IMR-90 (cell line): ENCODE measurements at places on chromosomes 11 and 22. TPM values are rescaled to one million over a fixed set of nuclear protein-coding genes. Genes with fewer than 3 reads are reported as not detected.

The PIH1D2 gene
- 1.1 and 2.2 TPM in 2 replicates for total RNA-seq

The CCND1 gene
- total RNA-seq, result 717 and 748 TPM in 2 replicates

The SEC14L2 gene
- total RNA-seq, result 37.8 and 54.8 TPM in 2 replicates

DNA sequence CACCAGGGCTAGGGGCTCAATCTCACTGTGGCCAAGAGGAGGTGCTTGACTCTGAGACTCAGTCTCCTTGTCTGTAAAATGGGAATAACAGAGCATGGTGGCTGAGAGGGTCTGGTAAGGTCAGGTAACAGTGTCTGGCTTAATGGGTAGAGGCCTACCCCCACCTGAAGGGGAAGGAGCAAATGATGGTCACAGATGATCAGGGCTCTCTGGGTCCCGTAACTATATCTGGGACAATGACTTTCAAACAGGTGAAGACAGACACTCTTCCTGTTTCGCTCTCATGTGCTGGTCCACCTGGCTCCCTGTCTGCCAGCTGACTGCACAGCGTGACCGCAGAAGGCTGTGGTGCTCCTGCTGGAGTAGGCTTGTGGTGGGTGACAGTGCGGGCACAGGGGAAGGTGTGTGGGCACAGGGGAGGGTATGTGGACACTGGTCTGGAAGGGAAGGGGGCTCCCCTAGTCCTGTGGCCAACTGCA is 4.0 kb downstream of the A4GALT start:
- peaks cover 4% of the 10 kb centered on the region for H3K36me3 ChIP-seq
- no peak overlapping the region for H3K27ac ChIP-seq
- peaks cover 13% of the 10 kb centered on the region for H3K4me1 ChIP-seq
- H3K27me3 ChIP-seq, result no peaks in the 10 kb centered on the region

DNA sequence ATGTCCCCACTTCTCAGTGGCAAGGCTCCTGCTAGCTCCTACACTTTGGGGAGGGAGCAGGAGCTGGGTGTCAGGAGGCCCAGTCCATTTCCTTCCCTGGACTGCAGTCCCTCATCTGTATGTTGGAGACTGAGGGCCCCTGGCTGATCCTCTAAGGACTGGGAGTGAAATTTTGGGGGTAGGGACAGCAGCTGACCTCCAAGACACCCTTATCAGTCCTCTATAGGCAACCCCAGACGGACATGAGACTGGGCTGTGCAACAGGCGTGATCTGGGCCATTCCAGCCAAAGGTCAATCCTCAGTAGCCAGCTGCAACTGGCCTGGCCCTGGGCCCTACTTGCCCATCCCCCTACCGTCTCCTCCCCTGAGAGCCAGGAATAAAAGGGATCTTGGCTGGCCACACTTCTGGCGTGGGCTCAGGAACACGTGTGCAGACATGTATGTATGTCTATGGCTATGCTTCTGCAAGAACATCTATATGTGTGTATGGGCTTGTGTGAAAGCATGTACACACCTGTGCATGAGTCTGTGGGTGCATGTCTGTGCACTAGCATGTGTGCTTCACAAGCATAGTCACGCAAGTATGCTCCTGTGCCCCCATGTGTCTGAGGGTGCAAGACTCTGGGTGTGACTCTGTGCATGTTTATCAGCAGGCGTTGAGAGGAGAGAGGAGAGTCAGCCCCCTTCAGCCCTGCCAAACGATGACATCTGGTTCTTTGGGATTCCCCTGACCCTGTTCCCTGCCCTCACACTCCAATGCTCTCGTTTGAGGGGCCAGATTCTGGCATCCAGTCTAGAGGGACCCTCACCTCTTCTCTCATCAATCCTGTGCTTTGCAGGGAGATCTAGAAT is 24.6 kb upstream of the DGAT2 start:
- DNase-seq, result no peak
- no peak overlapping the region for H3K4me3 ChIP-seq
- peaks cover 61% of the 10 kb centered on the region for H3K27me3 ChIP-seq

DNA sequence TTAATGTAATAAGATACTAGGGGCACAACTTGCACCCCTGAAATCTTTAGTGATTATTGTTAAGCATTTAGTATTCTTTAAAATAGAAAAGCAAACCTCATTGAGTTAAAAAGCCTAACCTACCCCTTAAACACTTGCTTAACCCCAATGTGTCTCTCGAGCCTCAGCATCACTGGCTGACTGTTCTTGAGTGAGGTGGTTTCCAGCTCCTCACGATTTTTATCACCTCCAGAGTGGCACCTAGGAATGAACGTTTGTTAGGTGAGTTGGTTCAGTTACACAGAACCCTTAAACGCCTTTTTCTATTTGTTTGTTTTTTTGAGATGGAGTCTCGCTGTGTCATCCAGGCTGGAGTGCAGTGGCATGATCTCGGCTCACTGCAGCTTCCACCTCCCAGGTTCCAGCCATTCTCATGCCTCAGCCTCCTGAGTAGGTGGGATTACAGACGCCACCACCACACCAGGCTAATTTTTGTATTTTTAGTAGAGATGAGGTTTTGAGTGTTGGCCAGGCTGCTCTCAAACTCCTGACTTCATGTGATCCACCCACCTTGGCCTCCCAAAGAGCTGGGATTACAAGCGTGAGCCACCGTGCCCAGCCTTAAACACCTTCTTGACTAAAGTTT is 13.7 kb downstream of the YWHAH start:
- DNase-seq, result no peak
- H3K27me3 ChIP-seq, result no peaks in the 10 kb centered on the region; the same call in 1 of the 2 replicates
- H3K27ac ChIP-seq, result no peak overlapping the region
- H3K36me3 ChIP-seq, result peaks cover 18% of the 10 kb centered on the region

GRCh38 chr11:116879800-116880625 is 42.6 kb upstream of the APOA1 start:
- H3K36me3 ChIP-seq, result peaks cover 12% of the 10 kb centered on the region
- peaks cover 7% of the 10 kb centered on the region for H3K4me1 ChIP-seq
- peak; percentile 85 for DNase-seq
- H3K27ac ChIP-seq, result no peak overlapping the region
- H3K27me3 ChIP-seq, result no peaks in the 10 kb centered on the region
- no peak overlapping the region for H3K4me3 ChIP-seq

- no peak overlapping the region for H3K27ac ChIP-seq
- DNase-seq, result no peak
- H3K4me3 ChIP-seq, result no peak overlapping the region
- no peaks in the 10 kb centered on the region for H3K27me3 ChIP-seq
Observed at GRCh38 chr22:30140414-30140813, 60.1 kb downstream of the HORMAD2 start.

GRCh38 chr11:100716838-100717237 is 29.8 kb downstream of the ARHGAP42 start:
- H3K4me1 ChIP-seq, result peaks cover 4% of the 10 kb centered on the region; the same call in 1 of the 2 replicates
- DNase-seq, result no peak
- H3K4me3 ChIP-seq, result no peak overlapping the region

The MS4A4A gene
- total RNA-seq, result not detected in 2 replicates

DNA sequence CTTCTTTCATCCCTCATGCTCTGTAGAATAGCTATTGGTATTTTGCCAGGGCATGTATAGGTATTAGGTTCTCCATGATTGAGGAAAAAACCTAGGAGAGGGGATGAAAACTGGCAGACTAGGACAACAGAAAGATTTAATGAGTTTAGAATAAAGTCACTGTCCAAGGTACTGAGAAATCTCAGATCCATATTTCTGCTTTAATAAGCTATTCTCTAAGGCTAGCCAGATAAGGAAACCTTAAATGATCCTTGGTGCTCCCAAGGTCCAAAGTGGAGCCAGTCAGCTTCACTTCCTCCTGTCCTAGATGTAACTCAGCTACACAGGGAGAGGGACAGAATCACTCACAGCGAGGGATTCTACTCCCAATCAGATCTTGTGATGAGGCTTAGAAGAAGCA is 13.7 kb upstream of the CSNK2A3 start:
- no peak overlapping the region for H3K27ac ChIP-seq
- H3K4me3 ChIP-seq, result no peak overlapping the region
- peak; percentile 16 for DNase-seq
- no peaks in the 10 kb centered on the region for H3K4me1 ChIP-seq
- no peaks in the 10 kb centered on the region for H3K36me3 ChIP-seq

The RFPL3 gene
- total RNA-seq, result not detected in 2 replicates

GRCh38 chr11:42465623-42466022 is 846.2 kb upstream of the API5 start:
- no peak for DNase-seq
- H3K36me3 ChIP-seq, result no peaks in the 10 kb centered on the region
- H3K27ac ChIP-seq, result no peak overlapping the region
- no peaks in the 10 kb centered on the region for H3K4me1 ChIP-seq
- H3K27me3 ChIP-seq, result no peaks in the 10 kb centered on the region

The GNAZ gene
- total RNA-seq, result 1.9 and 2.5 TPM in 2 replicates

- H3K36me3 ChIP-seq, result no peaks in the 10 kb centered on the region
- no peak for DNase-seq
- no peak overlapping the region for H3K4me3 ChIP-seq
Observed at GRCh38 chr22:39216143-39216490, 28.7 kb downstream of the PDGFB start.

The FGF3 gene
- not detected in 2 replicates for total RNA-seq

DNA sequence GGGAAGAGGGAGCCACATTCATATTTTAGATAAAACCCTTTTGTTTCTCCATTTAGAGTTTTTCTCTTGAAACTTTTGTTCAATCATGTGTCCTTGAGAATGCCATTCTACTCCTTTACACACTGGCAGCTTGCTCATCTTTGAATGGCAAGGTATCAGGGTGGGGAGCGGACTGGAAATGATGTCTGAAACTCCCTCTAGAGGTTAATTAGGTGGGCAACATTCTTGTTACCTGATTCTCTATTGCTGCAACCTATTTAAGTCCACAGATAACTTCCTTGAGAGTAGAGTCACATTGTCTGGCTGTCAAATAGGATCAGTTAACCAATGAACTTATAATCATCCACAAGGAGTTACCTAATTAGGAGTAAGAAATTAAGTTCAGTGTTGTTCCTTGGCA is 533.6 kb upstream of the API5 start:
- DNase-seq, result no peak
- H3K4me3 ChIP-seq, result no peak overlapping the region
- H3K36me3 ChIP-seq, result no peaks in the 10 kb centered on the region
- H3K4me1 ChIP-seq, result no peaks in the 10 kb centered on the region

The RPL3 gene
- 2,871 and 3,750 TPM in 2 replicates for total RNA-seq

- no peaks in the 10 kb centered on the region for H3K36me3 ChIP-seq
- H3K4me1 ChIP-seq, result no peaks in the 10 kb centered on the region
- H3K4me3 ChIP-seq, result no peak overlapping the region
- no peak overlapping the region for H3K27ac ChIP-seq
- no peak for DNase-seq
Observed at GRCh38 chr11:117903505-117904382, 25.5 kb downstream of the TMPRSS13 start.

DNA sequence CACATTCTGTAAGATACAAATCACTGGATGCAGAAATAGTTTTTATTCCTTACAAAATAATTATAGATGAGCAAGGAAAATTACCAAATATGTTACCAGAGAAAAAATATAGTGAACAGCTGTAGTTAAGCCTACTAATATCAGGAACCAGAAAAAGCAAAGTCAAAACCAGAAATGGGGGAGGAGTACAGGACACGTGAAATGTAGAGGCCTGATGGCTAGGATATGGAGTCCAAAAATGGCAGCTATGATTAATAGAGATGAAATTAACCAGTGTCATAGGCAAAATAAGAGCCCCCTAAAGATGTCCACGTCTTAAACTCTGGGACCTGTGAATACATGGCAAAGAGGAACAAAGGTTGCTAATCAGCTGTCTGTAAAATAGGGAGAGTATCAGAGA is 34.1 kb downstream of the MRE11 start:
- no peak overlapping the region for H3K4me3 ChIP-seq
- no peak overlapping the region for H3K27ac ChIP-seq
- no peaks in the 10 kb centered on the region for H3K27me3 ChIP-seq
- H3K4me1 ChIP-seq, result no peaks in the 10 kb centered on the region

The MS4A8 gene
- not detected in 2 replicates for total RNA-seq

DNA sequence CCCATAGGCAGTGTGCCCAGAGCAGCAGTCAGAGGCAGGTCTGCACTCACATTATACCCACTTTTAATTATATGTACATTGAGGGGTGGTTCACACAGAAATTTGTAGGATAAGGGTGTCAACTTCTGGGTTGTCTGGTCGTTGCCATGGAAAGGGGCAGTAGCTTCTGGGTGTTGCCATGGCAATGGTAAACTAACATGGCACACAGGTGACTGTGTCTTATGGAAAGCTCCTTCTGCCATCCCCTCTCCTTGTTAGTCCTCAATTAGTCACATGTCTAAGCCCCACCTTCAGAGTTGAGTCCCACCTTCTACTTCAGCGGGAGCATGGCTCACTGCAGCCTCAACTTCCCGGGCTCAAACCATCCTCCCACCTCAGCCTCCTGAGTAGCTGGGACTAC is 56.3 kb upstream of the ATXN10 start:
- no peaks in the 10 kb centered on the region for H3K36me3 ChIP-seq
- H3K4me3 ChIP-seq, result no peak overlapping the region
- no peak overlapping the region for H3K27ac ChIP-seq
- no peak for DNase-seq

- no peaks in the 10 kb centered on the region for H3K27me3 ChIP-seq
- peaks cover 2% of the 10 kb centered on the region; the same call in 1 of the 2 replicates for H3K4me1 ChIP-seq
- no peak for DNase-seq
- H3K27ac ChIP-seq, result no peak overlapping the region
- H3K4me3 ChIP-seq, result no peak overlapping the region
- no peaks in the 10 kb centered on the region for H3K36me3 ChIP-seq
Observed at GRCh38 chr11:71137376-71137775, 115.0 kb downstream of the SHANK2 start.

DNA sequence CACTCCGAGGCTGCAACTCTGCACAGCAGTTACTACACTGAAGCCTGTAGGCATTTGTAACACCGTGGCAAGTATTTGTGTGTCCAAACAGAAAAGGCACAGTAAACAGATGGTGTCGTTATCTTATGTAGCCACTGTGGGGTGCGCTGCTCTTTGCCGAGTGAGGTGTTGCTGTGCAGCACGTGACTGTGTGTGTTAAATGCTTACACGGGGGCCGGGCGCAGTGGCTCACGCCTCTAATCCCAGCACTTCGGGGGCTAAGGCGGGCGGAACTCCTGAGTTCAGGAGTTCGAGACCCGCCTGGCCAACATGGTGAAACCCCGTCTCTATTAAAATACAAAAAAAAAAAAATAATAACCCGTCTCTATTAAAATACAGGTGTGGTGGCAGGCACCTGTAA is 11.5 kb downstream of the ZBED4 start:
- no peak overlapping the region for H3K27ac ChIP-seq
- no peaks in the 10 kb centered on the region for H3K4me1 ChIP-seq
- H3K27me3 ChIP-seq, result no peaks in the 10 kb centered on the region

The OR5P2 gene
- total RNA-seq, result 0.28 TPM in 1 of 2 replicates, not detected in the other
